C1 segment of cervical spinal cord (tissue), 14 donors: ENCODE measurements at places on chromosomes 3 and 15.

DNA sequence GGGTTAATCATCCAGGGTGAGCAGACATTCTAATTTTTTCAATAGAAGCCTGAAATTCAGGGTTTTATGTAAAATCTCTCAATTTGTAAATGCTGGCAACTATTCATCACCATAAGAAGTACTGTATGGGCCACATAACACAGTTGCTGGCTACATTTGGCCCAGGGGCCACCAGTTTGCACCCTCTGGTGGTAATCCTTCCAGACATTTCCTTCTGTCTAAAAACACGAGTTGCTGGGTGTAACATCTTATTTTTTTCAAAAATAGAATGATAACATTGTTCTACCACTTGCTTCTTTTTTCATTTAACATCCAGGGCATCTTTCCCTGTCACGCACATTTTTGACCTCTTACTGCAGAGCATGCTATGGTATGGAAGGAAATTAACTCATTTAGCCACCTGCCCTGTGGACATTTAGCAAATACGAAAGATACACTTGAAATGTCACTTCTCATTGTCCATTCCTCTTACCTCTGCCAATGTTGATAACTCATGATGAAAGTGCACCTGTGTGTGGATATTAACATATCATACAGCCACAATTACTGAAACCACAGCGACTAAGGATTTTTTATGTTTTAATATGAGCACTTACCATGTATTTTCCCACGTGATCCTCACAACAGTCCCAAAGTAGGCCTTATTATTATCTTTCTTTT, 117.5 kb upstream of the ARHGEF3 start:
- no peak for DNase-seq

DNA sequence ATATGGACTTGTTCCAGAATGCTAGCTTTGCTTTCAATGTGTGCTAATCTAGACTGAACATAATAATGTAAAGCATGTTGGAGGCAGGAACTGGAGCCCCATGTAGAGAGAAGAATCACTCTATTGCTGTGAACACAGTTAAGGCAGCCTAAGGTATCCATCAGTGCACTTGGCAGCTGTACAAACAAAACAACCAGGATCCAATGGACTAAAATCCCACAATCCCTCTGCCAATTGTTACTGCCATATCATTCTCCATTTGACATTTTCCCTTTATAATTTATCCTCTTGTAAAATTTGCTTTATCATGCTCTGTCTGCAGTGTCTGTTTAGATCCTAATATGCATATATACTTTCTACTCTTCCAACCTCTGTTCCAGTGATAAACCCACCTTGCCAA, 756.8 kb upstream of the LMCD1 start:
- DNase-seq: no peak

DNA sequence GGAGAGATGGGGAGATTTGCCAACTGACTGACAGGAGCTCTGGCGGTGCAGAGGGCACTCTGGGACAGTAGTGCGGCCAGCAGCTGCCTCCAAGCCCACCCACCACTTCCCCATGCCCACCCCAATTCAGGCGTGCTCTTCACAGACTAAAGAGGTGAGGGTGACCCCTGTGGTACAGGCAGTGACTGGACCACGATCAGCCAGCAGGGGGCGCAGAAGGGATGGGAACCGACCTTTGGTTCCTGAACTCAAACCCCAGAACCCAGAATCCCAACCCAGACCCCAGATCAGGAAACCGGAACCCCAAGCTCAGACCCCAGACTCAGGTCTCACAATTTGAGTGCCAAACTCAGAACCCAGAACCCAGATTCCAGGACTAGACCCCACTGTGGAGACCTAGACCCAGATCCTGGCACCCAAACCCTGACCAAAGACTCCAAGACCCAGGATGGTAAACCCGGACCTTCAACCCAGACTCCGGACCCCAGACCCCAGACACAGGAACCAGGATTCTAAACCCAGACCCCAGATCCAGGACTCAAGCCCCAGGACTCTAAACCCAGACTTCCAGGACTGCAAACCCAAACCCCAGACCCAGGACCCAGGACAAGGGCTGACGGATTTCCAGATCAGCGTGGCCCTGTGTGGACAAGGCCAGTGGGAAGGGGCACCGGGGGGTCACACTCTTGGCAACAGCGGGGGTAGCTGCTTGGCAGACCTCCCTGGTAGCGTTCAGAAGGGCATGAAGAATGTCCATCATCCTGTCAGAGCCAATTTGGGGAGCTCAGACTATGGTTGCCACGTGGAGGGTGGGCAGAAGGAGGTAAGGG, 3.7 kb upstream of the MYL3 start:
- no peak for DNase-seq

GRCh38 chr15:59738676-59739075, 49.6 kb upstream of the BNIP2 start:
- no peak for DNase-seq

DNA sequence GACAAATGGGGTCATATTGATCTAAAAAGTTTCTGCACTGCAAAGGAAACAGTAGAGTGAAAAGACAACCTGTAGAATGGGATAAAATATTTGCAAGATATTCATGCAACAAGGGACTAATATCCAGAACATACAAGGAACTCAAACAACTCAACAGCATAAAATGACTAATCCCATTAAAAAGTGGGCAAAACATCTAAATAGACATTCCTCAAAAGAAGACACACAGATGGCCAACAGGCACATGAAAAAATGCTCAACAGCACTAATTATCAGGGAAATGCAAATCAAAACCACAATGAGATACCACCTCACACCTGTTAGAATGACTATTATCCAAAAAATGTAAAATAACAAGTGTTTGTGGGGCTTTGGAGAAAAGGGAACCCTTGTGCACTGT, 8.8 kb downstream of the SLC12A8 start:
- no peak for DNase-seq

- DNase-seq: no peak
These were observed 19.9 kb downstream of the ATP13A3 start for GRCh38 chr3:194466761-194467356.

- DNase-seq: no peak
These were observed 50.1 kb downstream of the UBE2E2 start for GRCh38 chr3:23253214-23253613.

DNA sequence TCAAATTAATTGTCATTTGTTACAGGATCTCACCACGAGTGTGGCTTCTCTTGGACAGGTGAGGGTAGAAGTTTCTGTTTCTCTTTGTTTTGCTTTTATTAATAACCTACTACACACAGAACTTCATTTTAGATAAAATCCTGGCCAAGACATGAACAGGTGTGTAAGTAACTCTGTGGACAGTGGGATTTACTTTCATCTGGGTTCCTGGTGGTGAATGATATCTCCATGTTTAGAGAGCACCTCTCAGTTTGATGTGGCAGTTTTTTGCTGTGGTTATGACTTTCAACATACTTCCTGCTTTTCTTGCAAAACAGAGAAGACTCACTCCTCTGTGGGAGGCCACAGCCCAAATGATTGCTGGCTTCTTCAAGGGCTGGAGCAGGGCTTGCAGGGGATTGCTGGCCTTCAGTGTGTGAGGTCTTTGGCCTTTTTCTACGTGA, 71.1 kb upstream of the XCR1 start:
- DNase-seq: no peak

DNA sequence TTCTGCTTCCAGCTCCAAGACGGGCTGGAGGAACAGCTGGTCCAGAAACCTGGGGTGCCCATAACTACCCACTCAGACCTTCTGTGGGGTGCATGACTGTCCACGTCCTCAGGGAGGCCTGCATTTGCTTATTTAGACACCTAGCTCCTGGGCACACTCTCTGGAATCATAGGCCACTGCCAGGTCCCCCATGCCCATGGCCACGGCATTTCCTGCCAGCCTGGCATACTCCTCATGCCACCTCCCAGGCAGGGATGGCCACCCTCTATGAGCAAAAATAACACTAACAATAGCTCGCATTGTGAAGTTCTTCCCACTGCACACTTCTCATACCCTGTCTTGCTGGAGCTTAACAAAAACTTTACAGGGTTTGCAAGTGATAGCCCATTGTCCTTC, 166.9 kb upstream of the TPM1 start:
- no peak for DNase-seq

DNA sequence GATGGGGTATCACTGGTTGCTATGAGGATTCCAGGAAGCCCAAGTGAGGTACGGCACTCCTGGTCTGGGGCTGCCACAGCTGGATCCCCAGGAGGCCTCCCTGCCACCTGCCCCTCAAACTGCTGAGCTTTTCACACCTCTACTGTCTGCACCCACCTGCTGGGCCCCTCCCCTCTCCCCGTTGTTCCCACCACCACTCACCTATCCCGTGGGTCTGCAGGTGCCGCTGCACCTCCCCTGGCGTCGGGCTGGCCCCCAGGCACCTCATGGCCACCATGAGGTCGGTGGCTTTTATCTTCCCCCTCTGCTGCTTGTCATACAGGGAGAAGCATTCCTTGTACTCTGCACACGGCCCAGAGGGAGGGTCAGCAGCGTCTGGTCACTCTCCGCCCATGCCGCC, 5.8 kb downstream of the CALML4 start:
- DNase-seq: no peak

GRCh38 chr15:40325700-40326099, 2.2 kb downstream of the INAFM2 start:
- no peak for DNase-seq

GRCh38 chr3:112128843-112129727, 4.0 kb downstream of the GCSAM start:
- DNase-seq: no peak

DNA sequence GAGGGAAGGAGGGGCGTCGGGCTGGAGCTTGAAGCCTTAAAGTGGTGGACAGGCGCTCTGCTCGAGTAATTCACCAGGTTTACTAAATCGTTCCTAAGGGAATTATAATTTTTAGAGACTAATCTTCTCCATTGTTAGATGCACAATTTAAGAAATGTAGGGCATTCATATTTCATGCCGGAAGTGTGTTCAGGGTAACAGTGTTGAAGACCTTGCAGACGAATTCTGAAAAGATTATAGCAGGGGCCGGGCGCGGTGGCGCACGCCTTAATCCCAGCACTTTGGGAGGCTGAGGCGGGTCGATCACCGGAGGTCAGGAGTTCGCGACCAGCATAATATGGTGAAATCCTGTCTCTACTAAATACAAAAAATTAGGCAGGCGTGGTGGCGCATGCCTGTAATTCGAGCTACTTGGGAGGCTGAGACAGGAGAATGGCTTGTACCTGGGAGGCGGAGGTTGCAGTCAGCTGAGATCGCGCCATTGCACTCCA, 365 bp upstream of the GTF2A2 start:
- DNase-seq: no peak

GRCh38 chr15:92879949-92880725, 20.0 kb upstream of the CHD2 start:
- DNase-seq: no peak

- DNase-seq: no peak
These were observed 73.7 kb downstream of the RAB7A start for GRCh38 chr3:128799653-128800052.

DNA sequence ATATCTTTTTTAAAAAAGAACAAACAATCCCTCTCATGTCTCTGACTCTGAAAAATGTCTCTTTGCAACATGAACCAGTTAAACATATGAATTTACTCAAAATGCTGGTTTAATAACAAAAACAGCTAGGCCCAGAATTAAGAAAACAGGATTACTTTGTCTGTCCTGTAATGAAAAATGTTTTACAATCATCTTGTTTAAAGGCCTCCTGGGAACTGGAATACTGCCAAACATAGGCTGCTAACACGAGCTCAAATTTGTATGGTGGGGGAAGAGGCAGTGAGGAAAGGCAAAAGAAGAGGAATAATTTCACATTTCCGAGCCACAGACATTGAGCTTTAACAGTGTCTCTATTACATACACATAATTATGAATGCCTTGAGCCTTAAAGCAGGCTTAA, 61.7 kb upstream of the PPIB start:
- DNase-seq: no peak

DNA sequence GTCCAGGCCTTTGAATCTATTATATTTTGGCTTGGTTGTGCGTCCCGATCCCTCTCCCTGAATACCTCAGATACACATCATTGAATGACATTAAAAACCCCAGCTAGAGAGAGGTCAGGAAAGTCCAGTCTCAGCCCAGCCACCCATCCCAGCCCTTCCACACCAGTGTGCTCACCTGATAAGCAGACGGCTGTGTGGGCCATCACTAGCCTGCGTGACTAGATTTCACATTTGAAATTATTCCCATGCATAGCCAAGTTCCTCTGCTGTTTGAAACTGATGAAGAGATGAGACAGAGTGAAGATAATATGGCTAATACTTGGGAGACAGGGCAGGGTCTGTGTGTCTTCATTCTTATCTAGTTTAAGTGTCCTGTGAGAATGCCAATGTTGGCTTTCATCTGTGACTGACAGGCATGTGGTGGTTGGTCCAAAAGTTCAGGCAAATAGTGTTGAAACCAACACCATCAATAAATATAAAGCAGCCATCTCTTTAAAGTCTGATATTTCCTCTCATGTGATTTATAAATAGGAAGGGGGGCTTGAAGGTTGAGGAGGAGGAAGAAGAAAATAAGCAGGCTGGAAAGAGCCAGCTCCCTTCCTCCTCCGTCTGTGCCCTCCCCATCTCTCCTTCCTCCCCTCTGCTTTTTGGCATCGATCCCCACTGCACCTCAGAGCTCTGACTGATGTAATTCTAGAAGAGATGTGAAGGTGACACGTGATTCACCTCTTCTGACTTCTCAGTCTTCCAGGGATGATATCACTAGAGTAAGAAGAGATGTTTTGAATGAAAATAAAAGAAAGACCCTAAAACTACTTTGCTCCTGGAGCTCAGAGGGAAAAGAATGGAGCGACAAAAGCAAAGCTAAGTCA, 5.1 kb downstream of the FAM43A start:
- DNase-seq: no peak

DNA sequence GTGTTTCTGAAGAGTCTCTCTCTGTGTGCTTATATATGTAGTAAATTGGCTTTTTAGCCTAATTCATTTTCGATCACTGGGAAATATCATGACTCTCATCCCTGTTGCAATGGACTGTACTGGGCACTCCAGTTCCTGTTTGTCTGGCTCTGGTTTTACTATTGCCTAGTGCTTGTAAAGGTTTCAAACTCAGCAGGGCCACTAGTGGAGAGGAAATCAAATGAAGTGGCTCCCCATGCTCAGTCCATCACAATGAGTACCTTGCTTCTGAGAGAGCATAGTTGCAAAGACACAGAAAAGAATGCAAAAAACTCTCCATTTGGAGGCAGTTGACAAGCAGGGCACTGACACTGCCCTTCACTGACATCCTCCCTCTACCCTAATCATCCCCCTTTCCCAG, 167.8 kb downstream of the TAFA4 start:
- no peak for DNase-seq

- DNase-seq: no peak
These were observed 165.6 kb downstream of the GMNC start for GRCh38 chr3:190696777-190697501.

- no peak for DNase-seq
These were observed 9.8 kb upstream of the SLC6A1 start for GRCh38 chr3:10982782-10983181.

- DNase-seq: no peak
These were observed 24.1 kb downstream of the SHC4 start for GRCh38 chr15:48939648-48940047.

DNA sequence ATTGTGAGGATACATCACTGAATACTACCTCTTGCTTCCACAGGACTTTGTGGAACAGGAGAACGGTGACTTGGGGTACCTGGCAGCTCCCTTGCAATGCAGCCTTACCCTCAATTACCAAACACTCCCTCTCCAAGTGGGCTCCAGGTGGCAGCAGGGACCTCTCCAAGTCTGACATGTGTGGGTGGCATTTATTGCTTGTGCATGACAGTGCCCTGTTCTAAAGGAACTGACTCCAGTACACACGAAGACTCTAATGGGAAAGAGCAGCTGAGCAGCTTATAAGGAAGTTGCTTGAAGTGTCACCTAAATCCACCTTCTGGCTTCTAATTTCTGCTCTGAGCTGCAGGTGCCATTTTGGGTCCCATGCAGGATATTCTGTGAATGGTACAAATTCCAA, 174.1 kb upstream of the SLCO3A1 start:
- DNase-seq: no peak

- DNase-seq: no peak
These were observed 14.2 kb downstream of the ARHGAP31 start for GRCh38 chr3:119308355-119308754.
